GM03348 (cell line): ENCODE measurements at places on chromosomes 5 and 9.

DNA sequence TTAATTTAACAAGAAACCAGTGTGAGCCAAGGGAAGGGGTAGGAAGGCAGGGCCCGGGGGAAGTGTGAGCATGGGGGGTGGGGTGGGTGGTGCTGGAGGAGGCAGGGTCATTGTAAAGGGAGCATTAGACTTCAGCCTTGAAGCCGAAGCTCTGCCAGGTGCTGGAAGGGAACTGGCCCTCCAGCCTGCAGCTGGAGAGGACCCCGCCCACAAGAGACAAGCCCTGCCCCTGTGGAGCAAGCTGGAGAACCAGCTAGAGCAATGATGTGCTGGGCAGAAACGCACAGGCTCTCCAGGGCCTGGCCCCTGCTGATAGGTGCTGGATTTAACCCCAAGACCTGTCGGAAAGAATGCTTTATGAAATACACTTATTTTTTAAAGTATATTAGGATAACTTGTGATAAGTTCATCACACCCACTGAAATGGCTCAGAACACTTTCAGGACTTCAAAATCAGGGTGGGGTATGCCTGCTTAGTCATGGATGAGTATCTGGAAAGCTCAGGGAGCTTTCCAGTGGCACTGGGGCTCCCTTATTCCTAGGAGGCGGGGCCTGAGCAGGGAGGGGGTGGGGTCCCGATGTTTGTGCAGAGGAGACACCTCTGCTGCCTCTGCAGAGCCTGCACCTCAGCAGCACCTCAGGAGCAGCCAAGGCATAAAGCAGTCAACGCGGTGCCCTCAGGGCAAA is 27.1 kb downstream of the UBE2QL1 start:
- no peak for DNase-seq

DNA sequence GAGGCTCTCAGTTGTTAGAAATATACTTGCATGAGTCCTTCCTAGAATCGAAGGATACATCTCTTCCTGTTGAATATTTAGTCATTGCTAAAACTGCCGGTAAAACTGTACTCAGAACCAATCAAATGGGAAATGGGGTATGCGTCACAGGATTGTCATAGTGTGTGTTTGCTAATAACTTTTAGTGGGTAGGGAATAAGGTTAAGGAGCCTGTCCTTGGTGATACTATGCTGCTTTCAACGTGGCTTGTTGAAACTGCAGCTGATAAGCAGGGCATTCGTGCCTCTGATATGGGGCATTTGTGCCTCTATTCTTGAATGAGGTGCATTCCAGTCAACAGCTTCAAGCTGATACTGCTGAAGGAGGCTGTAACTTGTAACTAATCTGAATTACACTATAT is 26.6 kb downstream of the HABP4 start:
- DNase-seq, result no peak

DNA sequence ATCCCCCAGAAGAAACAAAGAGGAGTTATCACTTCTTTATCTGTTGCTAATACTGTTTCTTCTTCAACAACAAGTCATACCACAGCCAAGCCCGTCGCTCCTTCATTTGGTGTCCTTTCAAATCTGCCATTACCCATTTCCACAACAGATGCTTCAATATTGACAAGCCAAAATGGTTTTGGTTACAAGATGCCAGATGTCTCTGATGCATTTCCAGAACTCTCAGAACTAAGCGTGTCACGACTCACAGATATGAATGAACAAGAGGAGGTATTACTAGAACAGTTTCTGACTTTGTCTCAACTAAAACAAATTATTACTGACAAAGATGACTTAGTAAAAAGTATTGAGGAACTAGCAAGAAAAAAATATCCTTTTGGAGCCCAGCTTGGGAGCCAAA is 16.0 kb upstream of the HAND1 start:
- DNase-seq, result no peak

DNA sequence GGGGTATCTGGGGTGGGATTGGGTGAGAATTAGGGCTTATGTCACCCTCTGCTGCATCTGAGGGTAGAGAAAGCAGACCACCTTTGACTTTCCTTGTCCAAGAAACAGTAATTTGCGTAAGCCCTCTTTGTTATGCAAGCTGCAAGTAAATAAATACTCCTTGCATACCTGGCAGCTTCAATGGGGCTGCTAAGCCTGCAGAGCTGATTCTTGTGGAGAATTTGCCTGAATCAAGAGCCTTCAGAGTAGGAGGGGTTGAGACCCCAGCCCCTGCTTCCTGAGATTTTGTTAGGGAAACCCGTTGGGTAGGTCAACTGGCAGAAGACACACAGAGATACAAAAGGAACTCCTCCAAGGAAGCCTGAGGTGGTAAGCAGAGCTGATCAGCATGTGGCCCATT is 515.1 kb downstream of the DMAC1 start:
- DNase-seq, result no peak

DNA sequence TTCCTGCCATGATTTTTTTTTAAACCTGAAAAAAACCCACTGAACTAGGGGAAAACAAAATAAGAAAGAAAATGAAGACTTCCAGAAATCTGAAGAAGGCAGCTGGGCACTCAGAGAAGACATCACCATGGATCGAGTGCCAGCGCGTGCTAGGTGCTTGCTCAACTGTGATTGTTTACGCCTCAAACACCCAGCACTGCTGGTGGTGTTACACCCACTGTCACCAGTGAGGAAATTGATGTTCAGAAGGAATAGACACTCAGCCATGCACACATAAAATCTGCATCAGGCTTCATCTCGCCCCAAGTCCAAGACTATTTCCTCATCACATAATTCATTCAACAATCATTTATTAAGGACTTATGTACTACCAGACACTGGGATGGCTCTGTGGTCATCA is 82.1 kb downstream of the HRH2 start:
- DNase-seq, result no peak

GRCh38 chr9:91800473-91801030 is 149.5 kb downstream of the ROR2 start:
- no peak for DNase-seq

DNA sequence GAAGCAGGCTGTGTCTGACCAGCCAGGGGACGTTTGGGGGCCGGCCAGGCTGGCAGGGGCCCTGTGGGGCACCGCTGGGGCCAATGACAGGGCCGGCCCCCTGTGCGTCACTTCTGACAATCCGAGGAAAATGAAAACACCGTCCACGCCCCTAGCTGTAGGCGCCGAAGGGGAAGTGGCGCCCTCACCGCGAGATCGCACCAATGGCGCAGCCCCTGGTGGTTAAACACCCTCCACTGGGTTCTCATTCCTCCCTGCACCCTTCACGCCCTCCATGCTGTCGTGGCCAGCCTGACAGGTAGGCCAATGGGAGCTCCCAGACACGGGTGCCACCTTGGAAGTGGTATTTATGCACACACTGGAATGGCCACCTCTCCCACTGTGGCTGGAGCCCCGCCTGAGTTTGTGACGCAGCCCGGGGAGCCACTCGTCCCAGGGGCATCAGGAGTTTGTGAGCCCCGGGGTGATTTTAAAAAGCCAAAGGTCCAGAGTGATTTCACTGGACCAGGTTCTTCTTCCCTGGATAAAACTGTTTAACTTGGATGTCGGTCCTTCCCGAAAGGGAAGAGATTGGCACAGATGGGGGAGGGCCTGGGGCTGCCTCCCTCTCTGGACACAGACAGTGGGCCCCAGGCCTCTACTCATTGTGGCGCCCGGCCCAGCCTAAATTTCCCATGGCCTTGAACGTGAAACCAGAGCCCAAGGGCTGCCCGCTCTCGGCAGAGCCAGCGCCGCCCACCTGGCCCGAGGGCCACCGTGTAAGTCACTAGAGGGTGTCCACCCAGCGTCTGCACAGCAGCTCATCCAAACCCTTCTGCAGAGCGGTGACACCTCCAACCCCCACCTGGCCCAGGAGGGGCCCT is 49.7 kb downstream of the NKD2 start:
- DNase-seq, result no peak

- DNase-seq, result peak; percentile 4
Observed at GRCh38 chr5:97874491-97874890, 691.4 kb upstream of the RIOK2 start.

DNA sequence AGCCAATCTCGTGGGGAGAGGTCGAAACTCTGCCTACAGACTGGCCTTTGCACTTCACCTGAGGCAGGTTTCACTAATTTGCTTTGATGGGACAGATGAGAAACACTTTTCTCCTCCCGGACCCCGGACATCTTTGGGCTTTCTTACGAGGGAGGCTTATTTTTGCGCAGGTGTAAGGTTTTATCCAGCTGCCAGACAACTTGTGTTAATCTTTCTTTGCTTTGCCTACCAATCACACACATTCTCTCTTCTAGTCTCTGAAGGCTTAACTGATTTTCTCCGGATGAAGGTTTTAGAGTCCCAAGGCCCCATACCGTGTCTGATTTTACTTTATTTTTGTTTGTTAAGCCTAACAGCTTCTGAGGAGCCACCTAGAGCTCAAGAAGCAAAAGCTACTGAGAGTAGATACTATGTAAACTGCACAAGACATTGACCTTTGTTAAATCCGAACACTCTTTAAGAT is 436 bp upstream of the EMB start:
- DNase-seq, result no peak

GRCh38 chr5:101362067-101362466 is 459.0 kb upstream of the ST8SIA4 start:
- DNase-seq, result no peak

GRCh38 chr9:126307322-126308061 is 19.1 kb upstream of the MVB12B start:
- no peak for DNase-seq

DNA sequence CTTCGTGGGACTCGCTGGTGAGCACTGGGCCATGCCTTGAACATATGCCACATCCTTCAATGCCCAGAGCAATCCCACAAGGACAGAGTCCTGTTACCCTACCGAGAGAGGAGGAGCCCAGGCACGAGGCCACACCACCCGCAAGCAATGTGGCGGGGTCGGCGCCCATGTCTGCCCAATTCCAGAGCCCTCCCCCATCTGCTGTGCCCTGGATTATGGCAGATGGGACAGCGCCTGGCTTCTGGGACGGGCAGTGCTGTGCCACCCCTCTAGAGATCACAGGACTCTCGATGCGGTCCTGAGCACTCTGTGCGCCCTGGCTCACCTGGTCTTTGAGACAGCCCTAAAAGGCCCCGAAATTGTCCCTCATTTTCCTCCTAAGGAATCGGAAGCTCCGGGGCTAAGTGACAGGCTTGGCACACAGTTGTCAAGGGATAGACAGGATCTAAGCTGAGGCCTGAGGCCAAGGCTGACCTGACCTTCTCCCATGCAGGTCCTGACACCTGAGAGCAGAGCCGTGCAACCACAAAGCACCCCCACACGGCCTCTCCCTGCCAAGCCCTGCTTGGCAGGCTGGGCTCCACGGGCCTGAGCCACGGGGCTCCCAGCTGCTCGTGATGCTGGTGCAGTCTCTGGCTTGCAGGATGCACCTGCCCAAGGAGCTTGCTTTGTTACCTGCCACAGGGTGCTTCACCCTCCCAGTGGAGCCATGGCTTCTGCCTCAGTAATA is 48.8 kb downstream of the PRRT1B start:
- DNase-seq, result no peak

DNA sequence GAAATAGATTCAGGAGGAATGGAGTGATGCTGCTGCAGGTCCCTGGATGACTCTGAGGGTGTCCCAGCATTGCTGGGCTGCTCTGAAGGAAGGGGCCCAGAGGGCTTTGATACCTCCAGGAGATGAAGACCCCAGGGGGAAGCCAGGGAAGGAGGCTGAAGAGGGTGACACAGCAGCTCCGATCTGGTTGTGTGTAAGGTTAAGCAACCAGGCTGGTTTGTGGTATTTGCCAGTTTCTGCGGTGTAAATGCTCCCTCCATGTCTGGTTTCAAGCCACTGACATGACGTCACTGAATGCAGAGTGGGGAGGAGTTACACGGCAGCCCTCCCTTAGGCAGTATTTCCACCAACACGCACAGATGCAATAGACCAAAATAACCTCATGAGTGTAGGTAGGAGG is 40.0 kb upstream of the ORM1 start:
- peak; percentile 68 for DNase-seq

- peak; percentile 75 for DNase-seq
Observed at GRCh38 chr5:110916381-110917049, 155.0 kb upstream of the TSLP start.

DNA sequence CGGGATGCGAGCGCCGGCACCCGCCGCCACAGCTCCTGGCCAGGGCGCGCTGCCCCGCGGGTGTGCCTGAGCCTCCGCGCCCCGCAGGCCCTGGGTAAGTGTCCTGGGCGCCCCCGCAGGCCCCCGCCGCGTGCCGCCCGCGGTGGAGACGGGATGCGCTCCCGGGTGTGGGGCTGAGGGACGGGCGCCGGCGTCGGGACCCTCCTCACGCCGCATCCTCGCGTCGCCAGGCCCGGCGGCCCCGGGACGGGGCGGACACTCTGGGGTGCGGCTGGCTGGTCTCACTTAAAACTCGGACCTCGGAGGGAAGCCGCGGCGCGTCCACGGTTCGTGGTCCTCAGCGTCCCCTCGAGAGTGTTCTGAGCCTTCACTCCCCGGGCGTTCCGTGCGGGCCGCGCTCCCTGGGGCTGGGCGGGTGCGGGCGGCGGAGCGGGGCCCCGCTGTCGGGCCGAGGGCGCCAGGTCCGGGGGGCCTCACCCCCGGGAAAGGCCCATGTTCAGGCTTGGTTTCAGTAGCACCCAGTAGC is 275 bp downstream of the AHRR start:
- peak; percentile 55 for DNase-seq

DNA sequence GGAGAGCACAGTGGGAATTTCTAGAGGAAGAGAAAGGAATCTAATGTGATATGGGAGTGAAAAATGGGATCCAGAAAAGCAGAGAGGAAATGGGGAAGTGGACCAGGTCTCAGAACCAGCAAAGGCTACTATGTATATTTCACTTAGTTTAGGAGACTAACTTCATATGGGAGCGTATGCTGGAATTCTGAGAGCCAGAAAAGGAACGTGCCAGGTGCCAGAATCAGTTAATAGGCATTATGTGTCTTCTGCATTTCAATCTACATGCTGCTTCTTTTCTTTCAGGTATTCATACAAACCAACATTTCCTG is 28.5 kb upstream of the IFNA14 start:
- DNase-seq, result no peak

GRCh38 chr5:140186267-140186671 is 11.3 kb downstream of the CYSTM1 start:
- DNase-seq, result no peak

- DNase-seq, result no peak
Observed at GRCh38 chr5:58844395-58844794, 261.5 kb downstream of the RAB3C start.

GRCh38 chr9:99345942-99346341 is 123.9 kb downstream of the SEC61B start:
- no peak for DNase-seq

DNA sequence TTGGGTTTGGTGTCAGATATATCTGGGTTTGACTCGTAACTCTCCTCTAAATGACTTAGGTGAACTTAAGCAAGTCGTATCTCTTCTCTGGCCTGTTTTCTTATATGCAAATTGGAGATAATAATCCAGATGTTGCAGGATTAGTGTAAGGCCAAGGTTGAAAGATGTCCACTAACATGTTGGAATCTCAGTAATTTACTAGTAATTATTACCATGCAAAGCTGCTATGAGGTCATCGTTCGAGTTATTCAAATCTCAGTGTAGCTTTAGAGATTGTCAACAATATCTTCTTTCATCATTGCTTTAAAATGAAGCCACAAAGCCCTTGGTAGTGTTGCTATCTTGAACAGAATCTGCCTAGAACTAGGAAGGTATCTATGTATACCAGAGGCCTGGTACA is 437.7 kb upstream of the KLF4 start:
- DNase-seq, result no peak
